Islet precursor cell (in vitro differentiated cells): ENCODE measurements at places on chromosomes 5 and 9.

DNA sequence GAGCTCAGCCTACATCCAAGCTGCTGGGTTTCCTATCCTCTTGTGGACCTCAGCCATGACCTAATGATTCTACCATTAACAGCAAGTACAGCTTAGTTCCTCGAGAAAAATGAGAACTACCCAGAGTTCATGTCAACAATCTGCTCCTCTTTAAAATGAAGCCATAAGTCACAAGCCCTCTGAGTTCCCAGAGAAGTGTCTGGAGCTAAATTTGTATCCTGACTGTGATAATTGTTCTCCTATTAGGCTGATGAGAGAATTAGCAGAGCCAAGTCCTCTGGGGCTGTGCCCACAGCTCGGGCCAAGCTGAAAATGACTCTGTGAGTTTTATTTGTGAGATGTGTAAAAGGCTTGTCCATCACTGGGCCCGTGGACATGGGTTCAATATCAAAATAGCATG, 145.1 kb upstream of the SMIM23 start:
- no peak for DNase-seq

GRCh38 chr9:5518171-5518936, 8.0 kb downstream of the PDCD1LG2 start:
- no peak for DNase-seq

DNA sequence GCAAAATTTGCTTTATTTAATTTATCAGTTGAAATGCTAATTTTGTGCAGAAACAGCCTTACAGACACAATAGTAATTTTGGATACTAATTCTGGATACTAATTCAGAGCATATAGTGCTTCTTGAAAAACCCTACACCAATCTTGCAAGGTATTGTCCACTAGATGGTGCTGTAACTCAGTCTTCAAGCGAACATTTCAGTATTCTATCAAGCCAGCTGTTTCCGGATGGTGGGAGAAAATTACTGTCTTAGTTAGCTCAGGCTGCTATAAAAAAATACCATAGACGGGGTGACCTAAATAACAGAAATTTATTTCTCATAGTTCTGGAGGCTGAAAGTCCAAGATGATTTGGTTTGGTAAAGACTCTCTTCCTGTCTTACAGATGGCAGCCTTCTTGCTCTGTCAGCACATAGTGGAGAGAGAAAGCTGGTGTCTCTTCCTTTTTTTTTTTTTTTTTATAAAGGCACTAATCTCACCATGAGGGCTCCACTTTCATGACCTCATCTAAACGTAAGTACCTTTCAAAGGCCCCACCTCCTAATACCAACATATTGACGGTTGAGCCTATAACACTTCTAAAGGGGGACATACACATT, 1306.5 kb upstream of the CDH9 start:
- no peak for DNase-seq

DNA sequence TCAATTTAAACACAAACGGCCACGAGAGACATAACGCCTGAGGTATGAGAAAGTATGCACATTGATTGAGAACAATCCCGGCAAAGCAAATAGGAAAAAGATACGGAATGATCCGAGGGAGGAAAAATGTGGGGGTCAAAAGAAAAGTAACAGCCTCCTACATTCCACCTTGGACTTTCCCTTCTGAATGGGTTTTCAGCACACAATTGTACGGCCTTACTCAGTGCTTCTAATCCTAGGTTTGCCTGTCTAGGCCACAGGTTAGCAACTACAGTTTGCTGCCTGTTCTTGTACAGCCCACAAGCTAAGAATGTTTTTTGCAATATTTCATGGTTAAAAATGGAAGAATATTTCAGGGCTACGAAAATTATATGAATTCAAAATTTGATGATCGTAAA, 46.2 kb upstream of the RNF20 start:
- no peak for DNase-seq

DNA sequence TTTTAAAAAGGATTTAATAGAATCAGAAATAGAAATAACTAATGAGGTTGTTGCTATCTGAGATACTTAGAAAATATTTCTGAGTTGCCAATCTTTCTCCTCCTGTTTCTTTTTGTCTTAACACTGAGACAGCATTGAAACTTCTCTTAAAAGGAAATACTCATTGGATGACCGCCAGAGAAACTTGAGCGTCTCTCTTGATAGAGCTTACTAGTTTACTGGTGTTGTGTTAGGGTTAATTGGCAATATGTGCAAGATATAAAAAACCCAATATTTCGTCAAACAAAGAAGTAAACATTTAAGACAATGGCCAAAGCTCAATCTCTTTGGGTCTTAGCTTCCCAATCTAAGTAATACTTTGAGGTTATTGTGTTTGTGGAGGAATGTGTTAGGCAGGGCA, 176.4 kb upstream of the CHD1 start:
- no peak for DNase-seq
